ENCODE measurements at places on chromosomes 13 and 19.

GRCh38 chr13:28865951-28866350 lies 45.8 kb downstream of the MTUS2 start:
- DNase-seq, result no peak

DNA sequence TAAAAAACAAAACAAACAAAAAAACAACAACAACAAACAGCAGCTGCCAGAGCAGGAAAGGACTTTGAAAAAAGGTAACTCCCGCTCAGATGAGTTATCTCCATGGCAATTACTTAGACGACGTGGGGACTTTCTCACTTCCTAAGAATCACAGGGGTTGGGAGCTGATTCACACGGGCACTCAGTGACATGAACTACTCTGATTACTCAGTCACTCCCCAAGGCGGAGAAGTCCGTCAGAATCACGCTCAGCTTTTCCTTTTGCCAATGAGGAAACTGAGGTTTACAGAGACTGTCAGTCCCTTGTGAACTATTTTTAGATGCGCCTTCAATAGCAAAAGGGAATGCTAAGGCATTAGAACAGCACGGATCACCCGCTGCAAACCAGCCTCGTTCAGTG lies 32.3 kb upstream of the MATK start:
- DNase-seq, result peak; percentile 7

- no peak for DNase-seq
Observed at GRCh38 chr19:16627193-16627927, 644 bp downstream of the MED26 start.

GRCh38 chr13:79502859-79503468 lies 22.0 kb downstream of the NDFIP2 start:
- DNase-seq, result no peak

DNA sequence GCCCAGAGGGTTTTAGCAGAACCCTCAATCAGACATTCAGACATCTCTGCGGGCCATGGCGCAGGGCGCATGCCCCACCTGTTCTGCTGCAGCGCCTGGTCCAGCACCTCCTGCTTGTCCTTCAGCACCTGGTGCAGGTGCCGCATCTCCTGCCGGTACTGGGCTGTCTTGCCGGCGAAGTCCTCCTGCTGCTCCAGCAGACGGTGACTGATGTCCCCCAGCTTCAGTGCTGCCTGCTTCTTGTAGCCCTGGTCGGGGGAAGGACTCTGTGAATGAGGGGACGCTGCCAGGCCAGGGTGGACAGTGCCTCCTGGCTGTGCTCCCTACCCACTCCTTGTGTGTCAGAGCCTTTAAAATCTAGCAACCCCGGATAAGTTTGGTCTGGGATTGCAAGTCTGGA lies 12.2 kb upstream of the SLC7A9 start:
- no peak for DNase-seq

GRCh38 chr13:46575301-46575771 lies 22.4 kb downstream of the LRCH1 start:
- no peak for DNase-seq

- DNase-seq, result no peak
Observed at GRCh38 chr13:83281654-83282053, 600.6 kb downstream of the SLITRK1 start.

DNA sequence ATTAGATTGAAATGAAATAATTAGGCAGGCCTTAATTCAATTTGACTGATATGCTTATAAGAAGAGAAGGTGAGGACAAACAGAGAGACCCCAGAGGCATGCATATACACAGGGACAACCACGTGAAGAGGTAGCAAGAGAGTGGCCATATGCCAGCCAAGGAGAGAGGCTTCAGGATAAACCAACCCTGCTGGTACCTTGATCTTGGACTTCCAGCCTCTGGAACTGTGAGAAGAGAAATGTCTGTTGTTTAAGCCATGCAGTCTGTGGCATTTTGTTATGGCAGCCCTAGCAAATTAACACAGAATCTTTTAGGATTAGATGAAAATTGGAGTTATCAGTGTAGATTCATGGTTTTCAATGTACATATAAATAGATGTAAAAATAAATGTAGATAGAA lies 120.1 kb downstream of the KCTD15 start:
- no peak for DNase-seq

DNA sequence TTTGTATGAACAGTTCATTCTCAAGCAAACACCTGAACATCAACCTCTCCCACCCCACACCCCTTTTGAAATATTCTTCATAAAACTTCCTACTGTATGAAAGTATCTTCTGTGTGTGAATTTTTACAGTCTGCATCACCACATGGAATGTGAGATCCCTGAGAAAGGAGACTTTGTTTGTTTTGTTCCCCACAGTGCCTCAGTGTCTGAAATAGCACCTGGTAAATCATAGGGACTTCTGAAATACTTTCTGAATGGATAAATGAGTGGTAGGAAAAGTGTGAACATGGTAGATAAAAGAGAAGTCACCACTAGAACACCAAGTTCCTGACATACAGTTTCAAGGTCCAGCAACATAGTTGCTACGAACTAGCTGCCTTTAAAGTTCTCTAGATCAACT lies 1071.2 kb downstream of the EFNB2 start:
- peak; percentile 67 for DNase-seq

DNA sequence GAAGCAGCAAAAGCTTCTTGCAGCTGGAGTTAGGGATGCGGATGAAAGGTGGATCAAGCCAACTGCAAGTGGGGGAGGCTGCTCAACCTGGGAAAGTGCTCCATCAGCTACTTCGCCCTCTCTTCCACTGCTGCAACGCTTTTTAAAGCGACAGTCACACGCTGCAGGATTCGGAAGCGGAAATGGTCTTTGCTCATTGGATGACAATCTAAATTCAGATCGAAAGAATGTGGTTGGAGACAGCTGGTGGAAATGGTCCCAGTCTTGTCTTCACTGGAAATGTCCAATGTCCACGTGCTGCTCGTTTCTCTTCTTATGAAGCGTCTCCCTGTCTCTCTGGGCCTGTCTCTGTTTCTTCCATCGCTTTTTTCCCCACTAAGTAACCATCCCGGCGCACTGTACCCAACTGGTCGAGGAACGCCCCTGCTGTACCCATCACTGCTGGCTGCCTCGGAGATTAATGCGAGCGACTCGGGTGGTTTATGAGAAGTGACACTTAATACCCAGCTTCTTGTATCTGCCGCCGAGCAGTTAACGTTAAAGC lies 2.1 kb upstream of the FGF9 start:
- DNase-seq, result no peak

All from trophoblast cell (in vitro differentiated cells and primary cell).